Naive thymus-derived CD8-positive, alpha-beta T cell (primary cell): ENCODE measurements at places on chromosomes 6 and 20. TPM values are rescaled to one million over a fixed set of nuclear protein-coding genes. Genes with fewer than 3 reads are reported as not detected.

Gene SYNJ2
- polyA plus RNA-seq: 8.5 TPM

Gene ADAT2
- 1.6 TPM for polyA plus RNA-seq

Gene KIAA0408
- not detected for polyA plus RNA-seq

Gene NSFL1C
- 77.0 TPM for polyA plus RNA-seq

Gene WFDC2
- not detected for polyA plus RNA-seq

Gene CLPSL2
- not detected for polyA plus RNA-seq

Gene DYNLT2
- polyA plus RNA-seq: 0.63 TPM

Gene PAX1
- polyA plus RNA-seq: not detected

Gene HLA-DQA1
- not detected for polyA plus RNA-seq

Gene POPDC3
- not detected for polyA plus RNA-seq

Gene SNX21
- 1.4 TPM for polyA plus RNA-seq

Gene JPH2
- polyA plus RNA-seq: not detected

Gene ALDH5A1
- polyA plus RNA-seq: 24.8 TPM

Gene OPN5
- not detected for polyA plus RNA-seq

Gene MAK
- polyA plus RNA-seq: 0.09 TPM

Gene TLDC2
- 0.23 TPM for polyA plus RNA-seq

Gene TRIM31
- polyA plus RNA-seq: not detected

Gene GJE1
- not detected for polyA plus RNA-seq

Gene RAET1G
- polyA plus RNA-seq: not detected

Gene HRH3
- not detected for polyA plus RNA-seq

Gene CCM2L
- not detected for polyA plus RNA-seq
